A673 (cell line): ENCODE measurements at places on chromosomes 11 and 22. TPM values are rescaled to one million over a fixed set of nuclear protein-coding genes. Genes with fewer than 3 reads are reported as not detected.
A peak's percentile ranks its signal among the peaks of the same experiment; 100 is the strongest.

- no peak for DNase-seq
Measured at GRCh38 chr22:47294576-47294975, 532.1 kb downstream of the TBC1D22A start.

DNA sequence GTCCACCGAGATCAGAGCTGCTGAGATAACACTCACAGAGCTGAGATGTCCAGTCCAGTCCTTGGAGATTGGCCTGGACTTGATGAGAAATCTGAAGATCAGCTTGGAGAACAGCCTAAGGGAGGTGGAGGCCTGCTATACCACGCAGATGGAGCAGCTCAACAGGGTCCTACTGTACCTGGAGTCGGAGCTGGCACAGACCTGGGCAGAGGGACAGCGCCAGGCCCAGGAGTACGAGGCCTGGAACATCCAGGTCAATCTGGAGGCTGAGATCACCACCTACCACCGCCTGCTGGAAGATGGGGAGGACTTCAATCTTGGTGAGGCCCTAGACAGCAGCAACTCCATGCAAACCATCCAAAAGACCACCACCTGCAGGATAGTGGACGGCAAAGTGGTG is 33.1 kb downstream of the CLTCL1 start:
- no peak for DNase-seq

DNA sequence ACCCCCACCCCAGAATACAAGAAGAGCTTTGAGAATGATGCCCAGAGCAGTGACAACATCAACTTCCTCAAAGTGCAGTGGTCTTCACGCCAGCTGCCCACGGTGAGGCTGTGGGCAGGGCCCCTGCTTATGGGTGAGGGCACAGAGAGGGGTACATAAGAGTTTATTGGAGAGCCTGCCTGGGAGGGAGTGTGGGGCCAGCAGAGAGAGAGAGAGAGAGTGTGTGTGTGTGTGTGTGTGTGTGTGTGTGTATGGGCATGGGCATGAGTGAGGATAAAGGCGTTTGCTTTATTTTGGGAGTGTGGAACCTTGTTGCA is 9.5 kb downstream of the PHOX2A start:
- DNase-seq: no peak

- no peak for DNase-seq
Measured at GRCh38 chr11:36775130-36775529, 177.1 kb upstream of the RAG2 start.

- DNase-seq: peak; percentile 72
Measured at GRCh38 chr11:69122630-69123431, 32.9 kb upstream of the SMIM38 start.

The ADAMTS15 gene
- 0.42 and 0.99 TPM in 2 replicates for total RNA-seq

The LIN7C gene
- total RNA-seq: 114 and 131 TPM in 2 replicates

The SYT13 gene
- 0.30 and 0.83 TPM in 2 replicates for total RNA-seq

The NPAS4 gene
- total RNA-seq: not detected in 2 replicates

The MYOD1 gene
- total RNA-seq: not detected in 2 replicates
